ENCODE measurements at places on chromosomes 7 and 10.
A peak's percentile ranks its signal among the peaks of the same experiment; 100 is the strongest.

DNA sequence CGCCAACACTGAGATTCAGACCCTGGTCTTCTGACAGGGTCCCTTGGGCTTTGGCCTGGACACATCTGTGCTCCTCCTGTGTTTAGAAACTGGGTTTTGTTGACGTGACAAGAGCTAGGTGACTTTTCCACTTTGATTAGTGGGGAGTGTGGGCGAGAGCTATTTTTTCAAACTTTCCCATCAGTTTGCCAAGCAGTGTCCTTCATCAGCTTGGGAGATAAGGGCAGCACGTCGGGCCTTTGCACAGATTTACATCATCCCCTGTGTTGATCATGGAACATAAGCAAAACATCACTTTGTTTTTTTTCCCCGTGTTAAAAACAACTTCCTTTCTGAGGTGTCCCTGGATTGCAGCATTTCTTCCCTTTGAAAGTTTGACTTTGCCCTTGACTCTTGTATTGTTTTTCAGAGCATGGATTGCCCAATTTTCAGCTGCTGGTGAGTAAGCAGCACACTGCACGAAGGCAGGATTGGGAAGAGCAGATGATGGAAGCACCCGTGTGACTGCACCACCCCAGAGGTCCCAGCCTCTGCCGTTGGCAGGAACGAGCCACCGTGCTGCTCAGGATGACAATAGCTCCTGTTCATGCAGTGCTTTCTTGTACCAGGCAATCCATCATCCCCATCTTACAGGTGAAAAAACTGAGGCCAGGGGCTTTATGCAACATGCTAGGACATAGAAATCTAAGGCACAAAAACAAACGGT lies 6.4 kb upstream of the IGFBP1 start:
- no peak for DNase-seq

DNA sequence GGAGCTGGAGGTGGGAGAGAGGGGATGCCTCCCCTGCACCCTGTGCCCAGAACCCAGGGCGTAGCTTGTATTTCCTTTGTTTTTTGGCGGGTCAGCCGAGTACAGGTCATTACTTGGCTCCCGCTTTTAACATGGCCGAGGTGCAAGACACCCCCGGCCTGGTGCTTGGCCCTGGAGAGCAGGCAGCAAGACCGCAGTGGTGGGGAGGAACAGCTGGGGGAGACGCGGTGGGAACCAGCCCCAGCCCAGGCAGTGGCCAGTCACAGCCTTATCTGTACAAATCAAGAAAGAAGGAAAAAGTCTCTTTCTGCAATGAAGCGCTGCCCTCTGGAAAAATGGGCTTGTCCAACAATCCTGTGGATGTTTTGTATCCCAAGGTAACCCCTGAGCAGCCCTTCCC lies 99.1 kb downstream of the TAX1BP1 start:
- DNase-seq = no peak

DNA sequence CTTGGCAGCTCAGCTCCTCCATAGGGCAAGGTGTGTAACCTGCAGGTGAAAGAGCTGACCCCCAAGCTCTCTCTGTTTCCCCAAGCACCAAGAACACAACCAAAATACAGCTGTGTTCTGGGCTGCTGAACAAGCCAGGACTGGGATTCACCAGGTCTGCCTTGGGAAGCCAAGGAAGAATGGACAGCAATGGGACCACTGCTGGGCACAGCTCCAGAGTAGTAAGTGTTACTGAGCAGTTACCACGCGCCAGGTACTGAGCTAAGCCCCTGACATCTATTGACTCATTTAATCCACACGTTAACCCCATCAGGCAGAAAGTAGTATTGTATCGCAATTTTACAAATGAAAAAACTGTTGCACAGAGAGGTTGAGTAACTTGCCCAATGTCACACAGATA lies 168.3 kb downstream of the GRID1 start:
- no peak for DNase-seq

- no peak for DNase-seq
These were observed 222.0 kb upstream of the IMMP2L start for GRCh38 chr7:111784296-111784695.

- peak; percentile 50 for DNase-seq
These were observed 57.1 kb upstream of the RHOBTB1 start for GRCh38 chr10:61000769-61001730.

DNA sequence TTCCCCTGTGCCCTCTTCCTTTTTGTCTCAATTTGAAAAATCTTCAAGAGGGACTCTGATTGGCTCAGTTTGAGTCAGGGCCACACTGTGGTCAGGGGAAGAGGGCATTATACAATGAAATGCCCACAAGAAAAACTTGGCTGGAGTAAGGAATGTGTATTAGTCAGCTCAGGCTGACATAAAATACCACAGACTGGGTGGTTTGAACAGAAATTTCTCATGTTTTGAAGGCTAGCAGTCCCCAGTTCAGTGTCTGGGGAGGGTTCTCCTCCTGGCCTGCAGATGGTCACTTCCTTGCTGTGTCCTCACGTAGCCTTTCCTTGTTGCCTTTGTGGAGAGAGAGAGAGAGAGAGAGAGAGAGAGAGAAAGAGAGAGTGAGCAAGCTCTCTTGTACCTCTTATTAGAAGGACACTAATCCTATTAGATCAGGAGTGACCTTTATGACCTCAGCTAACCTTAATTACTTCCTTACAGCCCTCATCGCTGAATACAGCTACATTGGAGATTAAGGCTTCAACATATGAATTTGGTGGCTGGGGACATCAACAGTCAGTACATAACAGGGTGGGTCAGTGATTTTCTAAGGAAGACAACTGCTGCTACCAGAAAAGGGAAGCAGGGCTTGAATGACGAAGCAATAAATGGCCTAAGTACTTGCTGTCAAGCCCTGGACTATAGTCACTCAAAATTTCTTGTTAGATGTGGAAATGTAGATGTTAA lies 25.8 kb upstream of the FAM13C start:
- DNase-seq = no peak

DNA sequence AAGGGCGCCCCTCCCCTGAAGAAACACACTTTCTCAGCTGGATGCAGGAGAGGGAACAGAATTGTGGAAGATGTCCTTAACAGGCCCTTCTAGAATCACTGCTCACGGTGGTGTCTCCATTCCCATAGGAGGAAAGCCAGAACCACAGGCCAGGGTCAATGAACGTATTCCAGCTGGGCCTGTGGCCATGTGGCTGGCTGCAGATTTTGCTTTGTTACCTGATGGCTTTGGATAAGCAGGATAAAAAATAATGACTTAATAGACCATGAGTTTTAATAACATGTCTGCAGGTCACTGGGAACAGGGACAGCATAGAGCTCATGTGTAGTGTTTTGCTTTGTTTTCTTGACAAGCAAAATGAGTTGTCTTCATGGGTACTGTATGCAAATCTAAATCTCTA lies 210.3 kb downstream of the TRIL start:
- DNase-seq = no peak

DNA sequence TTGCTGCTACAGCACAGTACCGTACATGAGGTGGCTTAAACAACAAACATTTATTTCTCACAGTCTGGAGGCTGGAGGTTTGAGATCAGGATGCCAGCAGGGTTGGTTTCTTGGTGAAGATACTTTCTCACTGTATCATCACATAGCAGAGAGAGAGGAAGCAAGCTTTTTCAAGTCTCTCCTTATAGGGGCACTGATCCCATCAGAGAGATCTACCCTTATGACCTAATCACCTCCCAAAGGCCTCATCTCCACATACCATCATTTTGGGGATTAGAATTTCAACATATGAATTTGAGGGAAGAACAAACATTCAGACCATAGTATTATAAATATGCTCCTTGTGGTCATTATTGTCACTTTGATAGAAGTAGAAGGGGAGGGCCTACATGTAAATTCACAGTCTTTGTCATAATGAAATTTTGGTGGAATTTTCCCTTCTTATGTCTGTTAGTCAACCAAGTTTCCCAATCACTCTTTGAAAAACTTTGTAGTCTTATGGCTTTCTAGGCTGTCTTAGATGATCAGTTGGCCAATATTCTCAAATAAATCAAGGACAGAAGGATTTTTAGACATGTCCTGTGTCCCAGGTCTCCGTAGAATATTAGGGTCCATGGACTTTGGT lies 606.2 kb downstream of the LRMDA start:
- no peak for DNase-seq

- no peak for DNase-seq
These were observed 401.2 kb downstream of the SH2D4B start for GRCh38 chr10:80938903-80939302.

DNA sequence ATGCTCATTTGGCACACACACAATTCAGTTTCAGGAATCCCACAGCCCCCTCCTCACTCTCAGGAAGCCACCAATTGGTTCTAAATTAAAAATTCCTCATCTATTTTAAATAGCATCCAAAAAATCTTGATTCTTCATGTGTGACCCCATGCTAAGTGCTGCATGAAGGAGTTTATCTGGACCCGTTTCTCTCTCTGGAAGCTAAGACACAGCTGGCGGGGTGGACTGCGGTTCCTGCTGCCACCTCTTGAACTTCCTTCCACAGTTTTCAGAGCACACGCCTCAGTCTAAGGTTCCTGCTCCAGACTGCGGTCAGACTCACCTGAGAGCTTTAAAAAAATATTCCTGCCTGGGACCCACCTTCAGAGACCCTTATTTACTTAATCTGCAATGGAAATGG lies 34.5 kb downstream of the LYZL1 start:
- DNase-seq = no peak

DNA sequence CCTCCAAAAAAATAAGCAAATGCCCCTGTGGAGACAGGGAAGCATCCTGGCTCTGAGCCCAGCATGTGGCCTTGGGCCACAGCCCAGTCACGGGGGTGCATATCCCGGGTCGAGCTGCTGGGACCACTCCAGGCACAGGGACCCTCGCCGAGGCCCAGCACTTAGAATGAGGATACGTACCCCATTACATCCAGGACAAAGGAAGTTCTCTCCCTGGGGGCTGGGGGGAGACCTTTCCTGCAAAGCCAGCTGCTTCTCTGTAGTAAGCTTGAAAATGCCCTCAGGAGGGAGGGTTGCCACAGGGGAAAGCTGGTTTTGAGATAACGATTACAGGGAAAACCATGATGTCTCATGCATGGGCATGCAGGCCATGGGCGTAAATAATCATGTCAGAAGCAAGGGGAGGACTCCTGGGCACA lies 75.5 kb downstream of the HIPK2 start:
- no peak for DNase-seq

GRCh38 chr10:71233482-71233892 lies 21.1 kb downstream of the UNC5B start:
- no peak for DNase-seq

DNA sequence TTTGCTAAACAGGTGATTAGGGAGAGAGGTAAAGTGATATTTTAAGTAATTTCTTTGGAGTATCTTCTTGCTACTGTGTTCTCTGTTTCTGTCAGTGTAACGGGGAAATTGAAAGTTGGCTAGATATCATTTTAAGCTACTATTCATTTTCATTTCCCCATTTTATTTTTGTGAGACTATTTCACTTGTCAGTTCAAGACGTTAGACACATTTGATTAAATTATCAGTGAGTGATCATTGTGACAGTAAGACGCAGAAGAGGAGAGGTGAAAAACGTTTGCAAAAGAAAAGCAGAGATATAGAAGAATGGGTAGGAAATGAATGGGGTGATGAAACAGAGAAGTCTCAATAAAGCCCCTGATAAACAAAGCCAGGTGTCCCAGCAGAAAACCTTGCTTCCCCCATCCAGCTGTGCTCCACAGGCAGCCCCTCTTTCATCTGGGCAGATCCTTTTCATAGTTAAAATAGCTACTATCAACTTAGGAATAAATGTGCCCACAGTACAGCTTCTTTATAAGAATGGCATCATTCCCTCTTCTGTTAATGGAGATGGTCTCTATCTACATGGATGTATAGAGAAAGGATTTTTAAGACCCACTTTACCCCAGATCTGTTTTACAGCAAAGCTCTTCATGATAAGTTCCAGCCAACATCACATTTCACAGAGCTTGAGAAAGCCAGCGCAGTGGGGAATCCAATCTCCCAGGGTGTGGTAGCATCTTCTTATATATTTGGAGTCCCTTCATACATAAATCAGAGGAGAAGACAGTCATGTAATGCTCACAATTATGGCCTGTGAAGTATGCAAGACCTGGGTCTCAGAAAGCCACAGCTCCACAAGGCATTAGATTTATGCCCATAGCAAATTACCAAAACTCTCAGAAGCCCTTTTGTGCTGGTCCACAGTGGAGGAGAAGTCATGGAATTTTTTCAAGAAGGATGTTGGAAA lies 138.1 kb upstream of the ITGB1 start:
- no peak for DNase-seq

All from NCI-H774 (cell line).